Lung (tissue), 17 donors: ENCODE measurements at places on chromosomes 5 and 9. TPM values are rescaled to one million over a fixed set of nuclear protein-coding genes. Genes with fewer than 3 reads are reported as not detected.

The PELO gene
- total RNA-seq = 51.1 TPM

The IFNA2 gene
- not detected for total RNA-seq

The PCDHGA11 gene
- total RNA-seq = 11.1 TPM

The F2RL2 gene
- 0.49 TPM for total RNA-seq

The SHOC1 gene
- total RNA-seq = 0.40 TPM

The OR1J1 gene
- not detected for total RNA-seq

The HTR4 gene
- total RNA-seq = 0.17 TPM

The SOHLH1 gene
- not detected for total RNA-seq

The HEMGN gene
- 0.34 TPM for total RNA-seq

The PHYHD1 gene
- 25.5 TPM for total RNA-seq

The CAMK4 gene
- 1.0 TPM for total RNA-seq

DNA sequence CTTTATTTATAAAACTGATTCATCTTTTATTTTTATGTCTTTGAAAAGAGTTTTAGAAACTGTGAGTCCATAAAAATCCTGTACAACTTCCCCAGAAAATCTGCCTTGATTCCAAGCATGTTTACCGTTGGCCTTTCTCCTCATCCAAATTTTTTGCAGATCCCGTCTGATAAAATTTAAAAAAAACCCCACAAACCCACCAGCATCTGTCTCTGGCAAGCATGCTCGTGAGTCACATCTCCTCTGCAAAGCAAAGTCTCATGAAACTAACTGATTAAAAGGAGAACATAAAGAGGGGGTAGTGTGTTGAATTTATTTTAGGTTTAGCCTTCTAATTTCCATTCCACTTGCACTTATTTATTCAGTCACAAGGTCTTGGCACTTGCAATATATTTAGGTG is 109.4 kb downstream of the MAT2B start:
- no peaks in the 10 kb centered on the region for H3K4me1 ChIP-seq
- DNase-seq = no peak
- H3K27me3 ChIP-seq = no peaks in the 10 kb centered on the region
- H3K4me3 ChIP-seq = no peak overlapping the region
- no peak overlapping the region for H3K27ac ChIP-seq
- no peaks in the 10 kb centered on the region for H3K36me3 ChIP-seq

DNA sequence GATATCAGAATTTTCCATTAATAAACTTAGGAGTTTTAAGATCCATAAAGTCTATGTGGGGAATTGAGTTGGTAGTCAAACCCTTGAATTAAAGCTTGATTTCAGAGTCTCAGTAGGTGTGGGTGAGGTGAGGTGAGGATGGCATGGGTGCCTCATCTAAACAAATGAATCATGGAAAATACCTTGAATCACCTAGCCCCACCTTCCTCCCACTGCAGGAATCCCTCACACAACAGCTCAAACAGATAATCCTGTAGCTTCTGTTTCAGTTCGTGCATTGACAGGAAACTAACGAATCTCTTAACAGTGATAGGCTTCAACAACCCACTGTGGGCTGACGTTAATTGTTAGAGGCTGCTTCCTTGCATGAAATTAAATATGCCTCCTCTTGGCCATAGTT is 185.0 kb downstream of the SREK1 start:
- no peaks in the 10 kb centered on the region for H3K27me3 ChIP-seq
- no peak overlapping the region for H3K27ac ChIP-seq
- H3K4me1 ChIP-seq = no peaks in the 10 kb centered on the region
- no peaks in the 10 kb centered on the region for H3K36me3 ChIP-seq
- DNase-seq = no peak

- no peaks in the 10 kb centered on the region for H3K27me3 ChIP-seq
- no peaks in the 10 kb centered on the region for H3K36me3 ChIP-seq
- no peak overlapping the region for H3K4me3 ChIP-seq
- H3K27ac ChIP-seq = no peak overlapping the region
- no peak for DNase-seq
Measured at GRCh38 chr9:8871796-8872445, 1072.3 kb upstream of the DMAC1 start.

DNA sequence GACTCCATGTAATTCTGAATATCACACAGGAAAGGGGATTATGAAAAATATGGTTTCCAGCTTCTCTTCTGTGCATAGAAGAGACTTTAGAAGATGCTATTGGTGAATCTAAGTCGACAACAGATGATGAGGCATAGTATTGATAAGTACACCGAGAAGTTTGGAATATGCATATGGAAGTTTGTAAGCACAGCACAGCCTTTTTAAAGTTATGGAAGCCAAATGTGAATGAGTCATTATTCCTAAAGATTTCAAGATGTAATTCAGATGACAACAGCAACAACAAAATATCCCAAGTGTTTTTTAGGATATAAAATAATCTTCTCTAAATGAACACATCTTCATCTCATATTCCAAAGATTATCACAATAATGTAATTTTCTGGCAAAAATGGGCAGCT is 1723.3 kb downstream of the EFNA5 start:
- peaks cover 7% of the 10 kb centered on the region for H3K4me1 ChIP-seq
- H3K27me3 ChIP-seq = no peaks in the 10 kb centered on the region
- no peaks in the 10 kb centered on the region for H3K36me3 ChIP-seq
- H3K4me3 ChIP-seq = no peak overlapping the region
- no peak overlapping the region for H3K27ac ChIP-seq

DNA sequence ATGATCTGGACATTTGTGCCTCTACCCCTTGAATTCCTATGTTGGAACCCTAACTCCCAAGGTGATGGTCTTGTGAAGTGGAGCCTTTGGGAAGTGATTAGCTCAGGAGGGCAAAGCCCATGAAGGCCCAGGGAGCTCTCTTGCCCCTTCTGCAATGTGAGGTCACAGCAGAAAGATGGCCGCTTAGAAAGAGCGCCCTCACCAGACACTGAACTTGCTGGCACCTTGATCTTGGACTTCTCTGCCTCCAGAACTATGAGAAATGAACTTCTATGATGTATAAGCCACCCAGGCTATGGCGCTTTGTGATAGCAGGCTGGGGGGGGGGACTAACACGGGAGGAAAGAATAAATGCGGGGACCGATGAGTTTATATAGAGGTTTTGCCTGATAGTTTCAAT is 45.3 kb downstream of the AGXT2 start:
- no peaks in the 10 kb centered on the region for H3K4me1 ChIP-seq
- DNase-seq = no peak
- peaks cover 4% of the 10 kb centered on the region for H3K27me3 ChIP-seq
- H3K4me3 ChIP-seq = no peak overlapping the region
- no peaks in the 10 kb centered on the region for H3K36me3 ChIP-seq

- H3K27ac ChIP-seq = peak overlapping the region; percentile 68
- H3K4me1 ChIP-seq = peaks cover 57% of the 10 kb centered on the region
- no peak overlapping the region for H3K4me3 ChIP-seq
- no peaks in the 10 kb centered on the region for H3K27me3 ChIP-seq
Measured at GRCh38 chr9:107732781-107733522, 243.4 kb upstream of the KLF4 start.

DNA sequence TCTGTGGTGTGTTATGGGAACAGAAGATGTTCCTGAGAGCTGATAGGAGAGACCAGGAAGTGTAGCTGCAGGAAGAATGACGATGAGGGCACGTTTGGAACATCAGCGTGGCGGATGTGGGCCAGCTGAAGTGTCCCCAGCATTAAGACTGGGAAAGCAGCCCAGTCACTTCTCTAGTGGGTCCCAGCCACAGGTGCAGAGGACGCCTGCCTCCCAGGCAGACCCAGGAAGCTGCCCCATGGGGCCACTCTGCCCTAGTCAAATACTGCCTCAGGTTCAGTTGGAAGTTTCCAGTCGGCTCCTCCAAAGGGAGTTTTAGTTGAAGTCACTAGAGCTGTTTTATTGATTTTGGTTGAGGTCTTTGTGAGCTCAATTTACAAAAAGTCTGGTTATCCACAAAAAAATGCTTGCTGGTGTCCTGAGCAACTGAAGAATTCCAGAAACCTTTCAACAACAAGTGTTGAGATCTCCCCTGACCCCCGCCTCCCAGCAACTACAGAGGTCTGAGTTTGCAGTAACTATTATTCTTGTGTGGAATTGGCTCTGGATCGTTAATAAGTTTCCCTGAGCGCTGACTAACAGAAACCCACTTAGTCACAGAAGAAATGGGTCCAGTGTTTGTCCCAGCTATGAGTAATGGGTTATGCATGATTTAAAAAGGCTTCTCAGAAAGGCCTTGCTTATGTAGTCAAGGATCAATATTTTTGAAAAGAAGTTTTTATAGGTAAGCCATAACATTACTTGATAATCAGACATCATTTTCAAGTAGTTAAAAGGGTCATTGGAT is 294.1 kb downstream of the FANCC start:
- peaks cover 58% of the 10 kb centered on the region for H3K4me1 ChIP-seq
- H3K27me3 ChIP-seq = no peaks in the 10 kb centered on the region
- H3K36me3 ChIP-seq = peaks cover 14% of the 10 kb centered on the region
- H3K27ac ChIP-seq = peak overlapping the region; percentile 77
- no peak for DNase-seq

- DNase-seq = no peak
- H3K27me3 ChIP-seq = no peaks in the 10 kb centered on the region
- no peaks in the 10 kb centered on the region for H3K4me1 ChIP-seq
- no peaks in the 10 kb centered on the region for H3K36me3 ChIP-seq
Measured at GRCh38 chr5:17230808-17231525, 13.5 kb downstream of the BASP1 start.

GRCh38 chr5:80189201-80189600 is 66.6 kb downstream of the SERINC5 start:
- no peak overlapping the region for H3K4me3 ChIP-seq
- H3K27me3 ChIP-seq = no peaks in the 10 kb centered on the region
- DNase-seq = no peak
- H3K36me3 ChIP-seq = peaks cover 4% of the 10 kb centered on the region

DNA sequence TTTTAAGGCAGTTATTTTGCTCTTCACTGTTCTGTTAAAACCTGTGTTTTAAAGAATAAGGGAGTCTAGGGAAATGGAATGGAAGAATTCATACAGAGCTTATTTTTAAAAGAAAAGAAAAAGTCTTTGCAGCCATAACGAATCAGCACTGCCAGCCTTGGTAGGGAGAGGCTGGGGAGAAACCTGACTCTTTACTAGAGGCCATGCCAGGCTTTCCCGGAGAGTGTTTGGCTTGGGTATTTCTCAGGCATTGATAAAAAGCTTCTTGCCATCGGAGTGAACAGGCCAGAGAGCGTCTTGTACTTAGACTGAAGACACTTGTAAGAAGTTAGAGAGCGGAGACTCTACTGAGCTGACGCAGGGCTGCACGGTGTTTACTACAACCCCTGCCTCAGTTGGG is 72.7 kb upstream of the NFIL3 start:
- H3K27me3 ChIP-seq = no peaks in the 10 kb centered on the region
- no peaks in the 10 kb centered on the region for H3K4me1 ChIP-seq
- no peak for DNase-seq
- H3K36me3 ChIP-seq = no peaks in the 10 kb centered on the region
- no peak overlapping the region for H3K4me3 ChIP-seq

DNA sequence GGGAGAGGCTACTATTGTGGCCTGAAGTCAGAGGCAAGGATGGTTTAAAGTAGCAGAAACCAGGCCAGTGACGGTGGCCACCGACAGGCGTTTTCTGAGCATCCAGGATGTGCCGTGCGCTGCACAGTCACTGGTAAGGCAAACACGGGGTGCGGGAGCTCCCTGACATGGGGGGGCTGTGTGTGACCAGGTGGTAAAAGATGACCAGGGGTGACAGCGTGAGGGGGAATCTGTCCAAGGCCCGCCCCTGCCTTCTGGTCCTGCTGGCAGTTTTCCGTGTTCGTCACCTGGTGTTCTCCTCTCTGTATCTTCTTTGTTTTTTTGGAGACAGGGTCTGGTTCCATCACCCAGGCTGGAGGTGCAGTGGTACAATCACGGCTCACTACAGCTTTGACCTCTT is 167.4 kb downstream of the ICE1 start:
- no peaks in the 10 kb centered on the region for H3K4me1 ChIP-seq
- DNase-seq = no peak
- H3K27ac ChIP-seq = no peak overlapping the region
- H3K27me3 ChIP-seq = no peaks in the 10 kb centered on the region
- no peaks in the 10 kb centered on the region for H3K36me3 ChIP-seq

GRCh38 chr5:178307267-178308045 is 74.9 kb upstream of the PHYKPL start:
- H3K27ac ChIP-seq = no peak overlapping the region
- H3K27me3 ChIP-seq = no peaks in the 10 kb centered on the region
- H3K36me3 ChIP-seq = no peaks in the 10 kb centered on the region
- peaks cover 4% of the 10 kb centered on the region for H3K4me1 ChIP-seq
- DNase-seq = no peak

- peak overlapping the region; percentile 97 for H3K27ac ChIP-seq
- H3K27me3 ChIP-seq = no peaks in the 10 kb centered on the region
- peak overlapping the region; percentile 86 for H3K4me3 ChIP-seq
- H3K36me3 ChIP-seq = peaks cover 6% of the 10 kb centered on the region
- no peak for DNase-seq
- no peaks in the 10 kb centered on the region for H3K4me1 ChIP-seq
Measured at GRCh38 chr9:136944212-136944518, 373 bp downstream of the FBXW5 start.

- no peak overlapping the region for H3K27ac ChIP-seq
- no peaks in the 10 kb centered on the region for H3K4me1 ChIP-seq
- no peak overlapping the region for H3K4me3 ChIP-seq
Measured at GRCh38 chr9:137007108-137007815, 10.9 kb upstream of the CLIC3 start.

DNA sequence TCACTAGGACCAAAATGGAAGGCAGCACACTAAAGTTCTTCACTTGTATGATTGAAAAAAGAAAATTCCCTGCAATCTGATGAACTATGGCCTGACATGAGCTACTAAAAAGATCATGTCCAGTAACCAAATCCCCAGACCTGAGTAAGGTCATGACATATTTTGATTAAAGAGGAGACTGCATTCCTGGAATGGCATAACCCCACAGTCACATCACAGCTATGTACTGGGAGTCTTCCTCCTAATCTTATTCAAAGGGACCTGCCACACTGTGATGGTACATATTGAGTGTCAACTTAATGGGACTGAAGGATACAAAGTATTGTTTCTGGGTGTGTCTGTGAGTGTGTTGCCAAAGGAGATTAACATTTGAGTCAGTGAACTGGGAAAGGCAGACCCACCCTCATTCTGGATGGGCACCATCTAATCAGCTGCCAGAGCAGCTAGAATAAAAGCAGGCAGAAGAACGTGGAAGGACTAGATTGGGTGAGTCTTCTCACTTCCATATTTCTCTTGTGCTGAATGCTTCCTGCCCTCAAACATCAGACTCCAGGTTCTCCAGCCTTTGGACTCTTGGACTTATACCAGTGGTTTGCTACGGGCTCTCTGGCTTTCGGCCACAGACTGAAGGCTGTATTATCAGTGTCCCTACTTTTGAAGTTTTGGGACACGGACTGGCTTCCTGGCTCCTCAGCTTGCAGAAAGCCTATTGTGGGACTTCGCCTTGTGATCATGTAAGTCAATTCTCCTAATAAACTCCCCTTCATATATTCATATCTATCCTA is 345.0 kb downstream of the TMEM38B start:
- no peaks in the 10 kb centered on the region for H3K27me3 ChIP-seq
- H3K27ac ChIP-seq = no peak overlapping the region
- H3K36me3 ChIP-seq = no peaks in the 10 kb centered on the region
- peaks cover 4% of the 10 kb centered on the region for H3K4me1 ChIP-seq
- no peak for DNase-seq

DNA sequence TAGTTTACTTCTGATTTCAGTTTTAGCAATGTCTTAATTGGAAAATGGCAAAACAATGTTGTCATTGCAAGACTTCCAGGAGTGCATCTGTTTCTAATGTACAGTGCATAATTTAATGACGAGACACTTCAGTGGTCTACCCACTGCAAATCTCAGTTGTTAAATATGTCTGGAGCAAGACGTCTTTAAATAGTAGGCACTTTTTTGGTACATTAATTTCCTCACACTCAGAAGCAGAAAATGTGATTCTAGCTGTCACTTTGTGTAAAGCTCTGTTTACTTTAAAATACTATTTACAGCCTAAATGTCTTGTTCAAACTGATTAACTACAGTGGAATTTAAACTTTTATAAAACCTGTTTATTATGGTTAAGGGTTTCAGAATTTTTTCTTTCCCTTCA is 815.5 kb downstream of the TLE1 start:
- no peaks in the 10 kb centered on the region for H3K36me3 ChIP-seq
- no peaks in the 10 kb centered on the region for H3K4me1 ChIP-seq
- no peaks in the 10 kb centered on the region for H3K27me3 ChIP-seq
- no peak for DNase-seq
- no peak overlapping the region for H3K27ac ChIP-seq
